ENCODE measurements at places on chromosomes 1 and 21.

- DNase-seq = no peak
Measured at GRCh38 chr1:209988706-209989105, 50.7 kb downstream of the SYT14 start.

DNA sequence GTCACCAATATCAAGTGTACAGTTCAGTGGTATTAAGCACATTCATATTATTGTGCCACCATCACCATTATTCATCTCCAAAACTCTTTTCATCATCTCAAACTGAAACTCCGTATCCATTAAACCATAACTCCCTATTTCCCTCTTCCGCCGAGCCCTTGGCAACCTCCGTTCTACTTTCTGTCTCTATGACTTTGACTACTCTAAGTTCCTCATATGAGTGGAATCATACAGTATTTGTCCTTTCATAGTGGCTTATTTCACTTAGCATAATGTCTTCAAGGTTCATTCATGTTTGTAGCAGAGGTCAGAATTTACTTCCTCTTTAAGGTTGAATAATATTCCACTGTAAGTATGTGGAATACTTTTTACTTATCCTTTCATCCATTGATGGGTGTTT is 21.7 kb downstream of the SELP start:
- DNase-seq = peak; percentile 47

GRCh38 chr21:34284666-34285065 is 79.1 kb upstream of the KCNE2 start:
- no peak for DNase-seq

- no peak for DNase-seq
Measured at GRCh38 chr1:54046671-54047383, 6.2 kb downstream of the TMEM59 start.

GRCh38 chr1:245677461-245678240 is 522.9 kb downstream of the KIF26B start:
- DNase-seq = no peak

- peak; percentile 12 for DNase-seq
Measured at GRCh38 chr1:6819246-6820040, 34.2 kb downstream of the CAMTA1 start.

GRCh38 chr1:44929531-44929930 is 56.9 kb downstream of the EIF2B3 start:
- DNase-seq = no peak

GRCh38 chr1:27090911-27091310 is 64.0 kb downstream of the SLC9A1 start:
- no peak for DNase-seq

DNA sequence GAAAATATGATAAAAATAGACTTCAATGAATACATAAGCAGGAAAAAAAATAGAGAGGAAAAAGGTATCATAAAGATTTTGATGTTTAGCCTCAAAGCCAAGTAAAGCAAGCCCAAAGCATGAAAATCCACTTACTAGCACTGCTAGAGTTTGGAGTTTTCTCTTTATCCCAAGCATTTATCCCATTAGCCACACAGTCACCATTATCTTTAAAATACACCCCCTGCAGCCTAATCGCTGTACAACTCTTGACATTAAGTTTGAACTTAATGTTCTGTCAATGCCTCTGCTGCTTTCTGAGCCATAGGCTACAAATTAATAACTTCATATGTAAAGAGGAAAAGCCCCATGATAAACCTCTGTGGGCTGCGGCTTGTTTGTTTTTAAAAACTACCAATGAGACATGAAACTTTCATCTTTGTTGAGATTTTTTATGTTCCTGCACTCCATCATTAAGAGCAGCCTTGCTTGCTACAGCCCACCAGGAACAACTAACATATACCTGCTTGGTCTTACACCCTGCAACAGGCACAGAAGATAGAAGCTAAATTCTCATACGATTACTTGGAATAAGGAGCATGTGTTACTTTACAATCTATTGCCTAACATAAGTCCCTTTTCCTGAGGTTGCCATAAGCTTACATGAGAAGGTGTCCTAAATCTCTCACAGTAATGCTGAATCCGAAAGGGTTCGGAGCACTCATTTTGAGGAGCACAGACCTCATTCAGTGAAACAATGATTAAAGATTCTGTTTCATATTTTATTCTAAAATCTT is 202.4 kb downstream of the SMYD3 start:
- no peak for DNase-seq

DNA sequence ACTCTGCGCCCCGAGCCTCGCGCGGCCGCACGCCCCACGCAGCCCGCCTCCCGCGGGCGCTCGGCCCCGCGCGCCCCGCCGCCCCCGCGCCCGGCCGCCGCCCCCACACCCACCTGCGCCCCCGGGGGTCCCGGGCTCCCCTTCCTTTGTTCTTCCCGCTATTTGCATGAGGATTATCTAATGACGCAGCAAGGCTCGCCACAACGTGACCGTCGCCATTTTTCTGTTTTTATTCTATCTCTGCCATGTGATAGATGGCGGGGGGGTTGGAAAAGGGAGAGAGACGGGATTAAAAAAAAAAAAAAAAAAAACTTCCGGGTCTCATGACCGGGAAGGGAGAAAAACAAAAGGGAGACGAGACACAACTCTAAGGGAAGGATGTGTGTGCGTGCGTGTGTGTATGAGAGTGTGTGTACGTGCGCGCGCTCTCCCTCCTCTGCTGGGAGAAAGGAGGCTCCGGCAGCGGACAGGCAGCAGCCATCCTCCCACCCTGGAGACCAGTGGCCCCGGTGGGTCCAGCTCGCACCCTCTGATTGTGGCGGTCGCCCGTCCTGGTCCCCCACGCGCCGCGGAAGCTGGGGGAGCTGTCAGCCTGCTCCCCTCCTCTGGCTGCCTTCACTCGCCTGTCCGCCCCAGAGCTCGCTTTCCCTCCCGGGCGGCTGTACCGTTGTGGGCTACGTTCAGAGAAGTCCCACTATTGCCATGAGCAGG is 80.4 kb upstream of the AK4 start:
- peak; percentile 85 for DNase-seq

GRCh38 chr1:1043411-1043810 is 23.5 kb downstream of the AGRN start:
- DNase-seq = no peak

DNA sequence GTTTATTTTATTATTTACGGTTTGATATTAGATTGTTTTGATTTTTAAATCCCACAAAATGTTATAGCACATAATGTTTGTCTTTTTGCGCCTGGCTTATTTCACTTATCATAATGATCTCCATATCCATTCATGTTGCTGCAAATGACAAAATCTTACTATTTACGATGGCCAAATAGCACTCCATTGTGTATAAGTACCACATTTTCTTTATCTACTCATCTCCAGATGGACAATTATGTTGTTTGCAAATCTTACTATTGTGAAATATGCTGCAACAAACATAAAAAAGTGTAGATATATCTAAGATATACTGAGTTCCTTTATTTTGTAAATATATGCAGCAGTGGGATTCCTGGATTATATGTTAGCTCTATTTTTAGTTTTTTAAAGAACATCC is 1568.3 kb downstream of the AMY1C start:
- DNase-seq = no peak

DNA sequence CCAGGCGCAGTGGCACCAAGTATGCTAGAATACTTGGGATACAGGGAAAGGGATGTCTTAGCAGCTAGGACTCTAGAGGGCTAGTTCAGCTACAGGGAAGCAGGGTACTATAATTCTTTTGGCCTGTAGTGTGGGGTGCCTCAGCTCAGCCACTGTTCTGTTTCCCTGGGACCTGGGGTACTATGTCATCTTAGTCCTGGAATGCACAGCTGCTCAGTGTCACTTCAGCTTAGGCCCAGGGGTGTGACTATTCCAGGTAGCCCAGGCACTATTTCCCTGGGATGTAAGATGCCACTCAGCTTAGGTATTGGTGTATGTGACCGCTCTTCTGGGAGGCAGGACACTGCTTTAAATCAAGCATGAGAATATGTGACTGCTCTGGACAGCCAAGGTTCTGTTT is 34.1 kb downstream of the RGSL1 start:
- DNase-seq = no peak

DNA sequence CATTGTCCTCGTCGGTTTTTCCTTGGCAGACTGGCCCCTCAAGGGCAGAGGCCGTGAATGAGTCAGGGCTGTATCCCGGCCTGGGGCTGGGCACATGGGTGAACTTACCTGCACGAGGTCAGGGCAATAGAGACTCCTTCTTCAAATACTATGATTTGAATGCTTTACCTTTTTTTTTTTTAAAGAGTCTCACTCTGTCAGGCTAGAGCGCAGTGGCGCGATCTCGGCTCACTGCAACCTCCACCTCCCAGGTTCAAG is 5.0 kb downstream of the LAPTM5 start:
- DNase-seq = no peak

DNA sequence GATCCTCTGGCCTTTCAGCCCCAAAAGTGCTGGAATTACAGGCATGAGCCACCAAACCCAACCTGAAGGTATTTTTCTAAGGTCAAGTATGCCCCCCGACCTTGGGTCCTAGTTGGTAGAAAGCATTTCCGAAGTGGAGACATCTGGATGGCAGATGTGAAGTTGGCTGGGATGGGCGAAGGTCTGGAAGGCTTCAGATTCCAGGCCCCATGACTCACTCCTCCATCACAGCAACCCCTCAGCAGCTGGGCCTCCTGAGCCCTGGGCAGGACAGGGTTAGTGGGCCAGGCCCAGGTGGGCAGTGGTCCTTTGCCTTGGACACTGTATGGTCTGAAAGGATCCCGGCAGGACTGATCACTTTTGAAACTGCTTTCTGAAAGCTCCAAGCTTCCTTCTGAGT is 23.3 kb downstream of the NAV1 start:
- no peak for DNase-seq

GRCh38 chr21:35563885-35564451 is 496.4 kb downstream of the SETD4 start:
- peak; percentile 86 for DNase-seq

GRCh38 chr1:24344090-24344742 is 25.1 kb downstream of the GRHL3 start:
- DNase-seq = no peak

DNA sequence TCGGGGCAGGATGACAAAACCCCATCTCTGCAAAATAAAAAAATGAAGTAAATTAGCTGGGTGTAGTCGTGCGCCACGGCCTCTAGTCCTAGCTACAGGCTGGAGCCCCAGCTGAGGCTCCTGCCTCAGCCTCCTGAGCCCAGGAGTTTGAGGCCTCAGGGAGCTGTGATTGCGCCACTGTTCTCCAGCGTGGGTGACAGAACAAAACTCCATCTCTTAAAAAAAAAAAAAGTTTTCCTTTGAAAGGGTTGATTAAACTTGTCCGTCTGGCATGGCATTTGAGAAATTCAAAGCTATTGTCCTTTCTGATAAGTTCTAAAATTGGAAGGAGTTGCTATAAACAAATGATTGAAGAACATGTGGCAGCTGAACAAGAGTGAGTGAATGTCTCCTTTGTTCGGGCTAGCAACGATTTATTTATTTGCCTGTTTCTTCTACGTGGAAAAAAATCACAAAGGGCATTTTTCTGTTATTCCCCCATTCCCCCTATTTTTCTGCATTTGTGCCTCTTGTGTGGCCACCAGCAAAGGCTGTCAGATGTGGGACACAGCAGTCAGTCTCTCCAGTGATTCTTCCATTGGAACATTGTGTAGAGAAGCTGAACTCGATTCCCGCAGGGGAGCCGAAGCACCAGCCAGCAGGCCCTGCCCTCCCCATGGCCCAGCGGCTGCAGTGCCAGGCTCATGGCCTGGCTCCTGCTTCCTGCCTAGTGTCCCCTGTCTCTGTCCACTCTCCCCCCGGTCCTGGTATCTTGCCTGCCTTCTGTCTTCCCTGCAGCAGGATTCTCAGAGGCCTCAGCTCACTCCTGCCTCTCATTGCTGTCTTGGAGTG is 21.5 kb upstream of the PWP2 start:
- DNase-seq = no peak

- no peak for DNase-seq
Measured at GRCh38 chr1:160189649-160190625, at the start of gene CASQ1. CASQ1 (plus strand) TSS chr1:160190575; CDS start chr1:160190752, 177 bp downstream.

DNA sequence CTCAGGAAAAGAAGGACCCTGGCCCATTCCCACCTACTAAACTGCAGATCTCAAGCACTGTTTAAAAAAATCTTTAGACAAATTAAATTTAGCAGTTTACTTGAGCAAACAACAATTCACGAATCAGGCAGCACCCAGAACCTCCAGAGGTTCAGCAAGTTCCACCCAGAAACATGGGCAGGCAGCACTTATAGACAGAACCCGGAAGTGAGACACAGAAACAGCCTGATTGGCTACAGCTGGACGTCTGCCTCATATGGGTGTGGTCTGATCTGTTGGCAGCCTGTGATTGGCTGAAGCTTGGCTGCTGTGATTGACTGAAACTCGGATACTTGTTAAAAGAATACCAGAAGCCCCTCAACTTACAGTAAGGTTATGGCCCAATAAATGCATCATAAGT is 34.7 kb upstream of the COL6A2 start:
- no peak for DNase-seq

DNA sequence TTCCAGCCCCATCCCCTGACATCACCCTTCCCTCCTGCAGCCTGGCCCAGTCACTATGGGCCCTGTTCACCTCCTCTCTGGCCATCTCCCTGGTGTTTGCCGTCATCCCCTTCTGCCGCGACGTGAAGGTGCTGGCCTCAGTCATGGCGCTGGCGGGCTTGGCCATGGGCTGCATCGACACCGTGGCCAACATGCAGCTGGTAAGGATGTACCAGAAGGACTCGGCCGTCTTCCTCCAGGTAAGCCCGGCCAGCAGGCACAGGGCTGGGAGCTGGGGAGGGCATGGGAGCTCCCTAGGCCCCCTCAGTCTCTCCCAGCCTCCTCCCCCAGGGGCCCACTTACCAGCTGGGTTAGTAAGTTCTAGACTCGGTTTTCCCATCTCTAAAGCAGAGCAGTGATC is 52.1 kb downstream of the ELK4 start:
- DNase-seq = no peak

DNA sequence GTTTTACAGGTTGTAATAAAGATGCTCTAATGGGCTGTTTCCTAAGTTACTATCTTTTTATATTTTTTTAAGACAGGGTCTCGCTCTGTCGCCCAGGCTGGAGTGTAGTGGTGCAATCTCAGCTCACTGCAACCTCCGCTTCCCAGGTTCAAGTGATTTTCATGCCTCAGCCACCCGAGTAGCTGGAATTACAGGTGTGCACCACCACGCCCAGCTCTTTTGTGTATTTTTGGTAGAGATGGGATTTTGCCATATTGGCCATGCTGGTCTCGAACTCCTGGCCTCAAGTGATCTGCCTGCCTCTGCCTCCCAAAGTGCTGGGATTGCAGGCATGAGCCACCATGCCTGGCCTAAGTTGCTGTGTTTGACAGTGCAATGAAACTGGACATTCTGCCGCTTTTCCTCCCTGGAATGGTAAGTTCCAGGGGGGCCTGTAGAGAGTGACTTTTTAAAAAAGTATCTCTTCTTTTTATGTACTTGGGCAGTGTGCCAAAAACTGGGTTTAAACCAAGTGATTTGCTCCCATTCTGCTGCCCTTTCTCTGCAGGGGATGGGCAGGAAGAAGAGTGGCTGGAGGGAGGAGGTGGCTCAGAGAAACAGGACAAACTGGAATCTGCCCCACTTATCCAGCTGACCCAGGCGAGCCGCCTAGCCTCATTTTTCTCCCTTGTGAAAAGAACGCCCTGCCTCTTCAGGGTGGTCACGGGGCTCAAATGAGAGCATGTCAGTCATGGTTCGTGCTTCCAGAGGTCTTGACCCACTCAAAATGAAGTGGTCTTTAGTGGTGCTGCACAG is 2.3 kb downstream of the SLC37A1 start:
- DNase-seq = no peak

GRCh38 chr1:15959827-15960446 is 16.0 kb downstream of the ZBTB17 start:
- no peak for DNase-seq

Data from suppressor macrophage (primary cell).